Fibroblast of the aortic adventitia (primary cell): ENCODE measurements at places on chromosomes 11 and 22.

- no peak for DNase-seq
Observed at GRCh38 chr11:40647295-40647694, 812.2 kb downstream of the LRRC4C start.

DNA sequence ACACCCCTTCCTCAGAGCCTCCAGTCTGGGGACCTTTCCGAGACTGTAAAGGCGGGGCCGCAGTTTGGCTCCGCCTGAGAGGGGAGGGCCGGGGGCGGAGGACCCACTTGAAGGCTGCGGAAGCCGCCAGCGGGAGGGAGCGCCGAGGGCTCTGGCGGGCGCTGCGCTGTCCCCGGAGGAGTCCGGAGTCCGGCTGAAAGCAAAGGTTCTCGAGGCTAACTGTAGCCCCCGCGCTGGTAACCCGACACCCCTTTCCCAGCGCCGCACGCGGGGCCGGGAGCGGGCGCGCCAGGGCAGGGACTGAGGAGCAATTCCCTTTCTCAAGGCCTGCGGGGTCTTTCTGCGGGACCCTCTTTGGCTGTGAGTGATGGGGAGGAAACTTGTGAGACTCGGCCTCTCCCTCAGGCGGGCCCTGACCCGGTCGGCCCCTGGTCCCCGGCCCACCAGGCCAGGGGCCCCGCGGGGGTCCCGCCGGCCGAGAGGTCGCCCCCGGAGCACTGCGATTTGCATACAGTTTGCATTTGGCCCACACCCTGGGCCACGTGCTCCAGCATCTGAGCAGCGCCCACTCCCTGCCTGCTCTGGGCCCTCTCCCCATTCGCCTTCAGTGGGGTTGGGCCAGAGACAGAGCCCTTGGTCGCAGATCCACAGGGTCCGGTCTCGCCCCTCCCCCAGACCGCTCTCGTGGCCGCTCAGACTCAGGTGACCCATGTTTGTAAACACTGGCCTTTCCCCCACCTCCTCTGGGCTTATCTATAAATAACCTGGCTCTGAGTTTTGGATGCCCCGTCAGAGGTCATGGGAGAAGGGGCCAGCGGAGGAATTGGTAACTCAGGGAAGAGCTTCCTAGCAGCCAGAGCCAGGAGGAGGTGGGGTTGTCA lies 519 bp upstream of the ART5 start:
- peak; percentile 66 for DNase-seq

DNA sequence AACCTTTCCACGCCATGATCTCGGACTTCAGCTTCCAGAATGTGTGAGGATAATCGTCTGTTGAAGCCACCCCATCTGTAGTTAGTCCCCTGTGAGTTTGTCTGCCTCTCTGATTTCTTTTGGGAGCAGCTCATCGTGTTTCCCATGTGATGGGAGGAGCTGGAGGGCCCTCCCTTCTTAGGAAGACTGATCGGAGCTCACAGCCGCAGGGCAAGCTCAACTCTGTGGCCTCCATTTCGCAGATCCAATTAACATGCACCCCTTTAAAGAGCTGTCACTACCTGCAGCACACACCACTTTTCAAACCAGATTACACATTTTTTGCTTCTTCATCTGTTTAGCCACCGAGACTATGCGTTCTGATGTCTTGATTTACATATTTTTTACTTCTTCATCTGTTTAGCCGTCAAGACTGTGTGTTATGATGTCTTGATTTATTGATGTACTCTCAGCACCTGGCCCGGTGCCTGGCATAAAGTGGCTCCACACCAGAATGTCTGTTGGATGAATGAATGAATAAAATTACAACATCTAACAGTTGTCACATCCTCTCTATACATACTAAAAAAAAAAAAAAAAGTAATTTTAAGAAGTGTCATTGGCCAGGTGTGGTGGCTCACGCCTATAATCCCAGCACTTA lies 14.9 kb upstream of the PPFIA1 start:
- no peak for DNase-seq

- DNase-seq, result no peak
Observed at GRCh38 chr11:69954756-69955155, 123.4 kb upstream of the ANO1 start.

DNA sequence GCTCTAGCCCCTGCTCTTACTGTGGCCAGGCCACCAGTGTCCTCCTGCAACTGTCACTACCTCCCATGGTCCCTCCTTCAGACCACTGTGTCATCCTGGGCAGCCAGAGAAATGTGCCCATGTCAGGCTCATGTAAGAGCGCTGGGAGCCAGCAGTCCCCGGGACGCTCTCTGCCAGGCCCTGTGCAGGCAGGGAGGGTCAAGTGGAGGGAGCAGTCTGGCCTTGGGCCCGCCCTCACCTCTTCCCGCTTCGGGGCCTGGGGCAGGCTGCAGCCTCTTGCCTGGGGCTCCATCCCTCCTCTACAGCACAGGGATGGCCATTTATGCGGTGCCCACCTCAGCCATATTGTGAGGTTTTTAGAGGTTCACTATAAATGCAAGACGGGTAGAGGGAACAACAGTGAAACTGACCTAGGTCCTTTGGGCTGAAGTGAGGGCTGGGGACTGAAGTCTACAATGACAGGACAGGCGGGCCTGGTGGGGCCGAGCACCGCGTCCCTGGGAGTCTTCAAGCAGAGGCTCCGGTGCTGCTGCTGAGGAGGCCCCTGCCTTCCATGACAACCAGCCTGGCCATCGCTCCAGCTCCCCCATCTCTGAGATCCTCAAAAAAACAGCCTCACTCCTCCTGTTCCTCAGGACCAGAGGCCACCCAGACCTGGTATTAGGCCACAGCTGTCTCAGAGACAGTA lies 54.9 kb upstream of the TTLL12 start:
- DNase-seq, result no peak

DNA sequence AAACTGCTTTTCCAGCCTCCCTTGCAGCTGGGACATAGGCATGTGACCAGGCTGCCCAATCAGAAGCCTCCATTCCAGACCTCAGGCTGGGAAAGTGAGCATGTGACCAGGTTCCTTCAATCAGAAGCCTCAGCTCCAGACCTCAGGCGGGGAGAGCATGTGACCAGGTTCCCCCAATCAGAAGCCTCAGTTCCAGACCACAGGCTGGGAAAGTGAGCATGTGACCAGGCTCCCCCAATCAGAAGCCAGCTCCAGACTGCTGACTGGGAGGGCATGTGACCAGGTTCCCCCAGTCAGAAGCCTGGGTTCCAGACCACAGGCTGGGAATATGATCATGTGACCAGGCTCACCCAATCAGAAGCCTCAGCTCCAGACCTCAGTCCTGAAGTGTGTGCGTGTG lies 11.7 kb upstream of the IL2RB start:
- no peak for DNase-seq

DNA sequence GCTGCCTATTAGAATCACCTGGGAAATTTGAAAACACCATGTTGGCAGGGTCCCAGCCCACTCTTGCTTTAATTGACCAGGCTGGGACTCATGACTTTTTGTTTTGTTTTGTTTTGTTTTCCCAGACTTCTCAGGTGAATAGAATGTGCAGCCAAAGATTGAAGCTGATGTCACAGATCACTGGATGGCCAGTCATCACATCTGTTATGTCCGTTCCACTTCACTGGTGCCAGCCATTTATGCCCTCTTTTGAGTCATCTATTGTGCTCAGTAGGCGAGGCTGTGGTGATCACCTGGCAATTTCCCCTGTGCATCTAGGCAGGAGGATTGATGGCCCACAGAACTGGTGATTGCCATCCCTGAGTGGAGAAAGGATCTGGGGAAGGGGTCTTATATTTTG lies 297.3 kb downstream of the INSC start:
- DNase-seq, result no peak

GRCh38 chr11:64659417-64660144 lies 63.4 kb downstream of the NRXN2 start:
- peak; percentile 75 for DNase-seq

GRCh38 chr11:86678823-86679222 lies 6.4 kb upstream of the ME3 start:
- no peak for DNase-seq

DNA sequence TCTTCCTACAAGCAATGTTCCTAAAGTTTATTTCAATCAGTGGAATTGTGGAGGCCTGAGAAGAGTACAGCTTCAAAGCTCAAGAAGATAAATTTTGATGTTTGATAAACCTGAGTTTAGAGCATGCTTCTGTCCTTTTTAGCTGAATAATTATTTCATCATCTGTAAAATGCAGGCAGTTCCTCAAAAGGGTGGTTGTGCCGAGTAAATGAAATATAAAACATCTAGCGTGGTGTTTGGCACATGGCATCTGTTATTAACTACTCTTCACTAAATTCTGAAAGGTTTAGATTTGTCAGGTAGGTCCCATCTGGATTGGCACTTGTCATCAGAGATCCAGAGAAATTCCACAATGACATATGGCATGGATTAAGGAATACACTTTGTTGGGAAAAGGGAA lies 155.1 kb downstream of the DDX10 start:
- no peak for DNase-seq

DNA sequence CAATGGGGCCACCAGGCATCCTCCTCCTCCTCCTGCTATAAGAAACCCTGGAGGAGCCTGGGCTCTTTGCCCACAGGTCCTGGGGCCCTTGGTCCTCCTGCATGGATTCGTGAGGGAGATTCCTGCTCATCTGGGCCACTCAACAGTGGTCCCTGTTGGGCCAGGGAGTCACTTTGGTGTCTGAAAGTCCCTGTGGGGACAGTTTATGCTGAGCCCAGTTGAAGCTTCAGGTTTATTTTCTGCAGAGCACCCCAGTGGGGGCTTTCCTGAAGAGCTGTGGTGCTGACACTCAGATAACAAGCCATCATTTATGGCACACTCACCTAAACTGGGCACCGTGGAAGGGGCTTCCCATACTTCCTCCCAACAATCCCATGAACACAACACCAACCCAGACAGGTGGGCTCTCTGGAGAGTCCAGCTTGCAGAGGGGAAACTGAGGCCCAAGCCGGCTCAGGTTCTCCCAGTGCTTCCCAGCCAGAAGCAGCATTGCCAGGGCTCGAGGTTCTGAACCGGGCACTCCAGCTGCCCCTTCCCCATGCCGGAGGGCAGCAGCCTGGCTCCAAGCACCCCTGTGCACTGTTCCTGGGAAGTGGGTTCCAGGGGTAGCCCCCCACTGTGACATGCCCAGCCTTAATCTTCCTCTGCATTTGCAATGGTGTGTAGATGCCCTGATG lies 91.3 kb downstream of the MYEOV start:
- no peak for DNase-seq

DNA sequence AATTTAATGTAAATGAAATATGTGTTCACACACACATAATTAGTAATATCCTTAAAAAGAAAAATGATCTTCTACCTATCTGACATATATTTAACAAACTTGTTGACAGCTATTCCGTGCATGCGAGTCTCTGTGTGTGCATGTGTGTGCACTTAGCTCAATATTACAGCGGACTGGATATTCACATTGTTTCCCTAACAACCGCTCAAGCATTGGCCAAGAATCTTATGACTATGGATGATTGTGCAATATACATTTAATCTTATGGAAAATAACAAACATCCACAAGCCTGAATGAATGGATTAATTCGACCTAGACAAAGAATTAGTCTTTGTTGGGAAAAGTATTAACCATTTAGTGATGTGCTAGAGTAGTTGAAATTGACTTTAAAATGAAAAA lies 1078.6 kb downstream of the LRRC4C start:
- DNase-seq, result no peak

DNA sequence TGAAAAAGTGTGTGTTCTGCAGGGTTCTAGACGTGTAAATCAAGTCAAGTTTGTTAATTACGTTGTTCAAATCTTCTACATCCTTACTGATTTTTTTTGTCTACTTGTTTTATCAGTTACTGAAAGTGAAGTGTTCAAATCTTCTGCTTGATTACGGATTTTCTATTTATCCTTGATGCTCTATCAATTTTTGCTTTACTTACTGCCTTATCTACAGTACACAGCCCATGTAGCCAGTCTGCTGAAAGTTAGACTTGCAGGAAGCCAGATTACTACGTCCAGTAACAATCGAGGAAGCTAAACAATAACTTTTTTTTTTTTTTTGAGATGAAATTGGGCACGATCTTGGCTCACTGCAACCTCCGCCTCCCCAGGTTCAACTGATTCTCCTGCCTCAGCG lies 15.6 kb upstream of the C11orf24 start:
- no peak for DNase-seq

DNA sequence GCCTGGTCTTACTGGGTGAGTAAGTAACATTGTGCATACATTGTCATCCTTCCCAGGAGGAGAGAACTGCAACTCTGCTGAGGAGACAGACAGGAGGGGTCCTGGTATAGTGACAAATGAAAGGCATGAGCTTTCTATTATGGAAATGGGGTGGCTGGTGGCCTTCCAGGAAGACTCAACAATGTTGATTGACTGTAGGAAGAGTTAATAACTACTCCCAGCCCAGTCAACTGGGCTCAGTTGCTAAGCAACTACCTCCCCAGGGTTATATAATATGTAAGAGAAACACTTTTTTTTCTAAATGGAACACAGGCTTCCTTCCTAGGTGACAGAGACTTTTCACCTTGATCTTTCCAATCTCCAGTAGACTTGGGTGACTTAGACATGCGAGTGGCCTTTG lies 28.2 kb downstream of the SEZ6L start:
- DNase-seq, result no peak

- DNase-seq, result no peak
Observed at GRCh38 chr11:19162951-19163505, 38.8 kb downstream of the CSRP3 start.

- DNase-seq, result no peak
Observed at GRCh38 chr11:126748100-126748791, 252.3 kb downstream of the KIRREL3 start.

DNA sequence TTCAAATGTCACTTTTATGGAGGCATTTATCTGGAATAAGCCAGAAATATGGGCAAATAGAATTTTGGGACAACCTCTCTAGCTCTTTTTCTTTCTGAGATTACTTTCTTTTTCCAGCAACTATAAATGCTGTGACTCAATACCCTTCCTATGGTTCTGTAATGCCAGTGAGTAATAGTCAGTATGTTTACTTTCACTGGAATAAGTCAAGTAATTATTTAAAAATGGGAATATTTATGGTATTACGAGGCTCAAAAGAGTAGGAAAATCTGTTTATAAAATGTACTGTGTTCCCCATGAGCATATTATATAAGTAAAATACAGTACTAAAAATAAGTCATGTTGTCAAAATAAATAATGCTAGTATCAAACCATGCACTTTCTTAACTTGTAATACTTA lies 750.5 kb downstream of the LUZP2 start:
- DNase-seq, result no peak

DNA sequence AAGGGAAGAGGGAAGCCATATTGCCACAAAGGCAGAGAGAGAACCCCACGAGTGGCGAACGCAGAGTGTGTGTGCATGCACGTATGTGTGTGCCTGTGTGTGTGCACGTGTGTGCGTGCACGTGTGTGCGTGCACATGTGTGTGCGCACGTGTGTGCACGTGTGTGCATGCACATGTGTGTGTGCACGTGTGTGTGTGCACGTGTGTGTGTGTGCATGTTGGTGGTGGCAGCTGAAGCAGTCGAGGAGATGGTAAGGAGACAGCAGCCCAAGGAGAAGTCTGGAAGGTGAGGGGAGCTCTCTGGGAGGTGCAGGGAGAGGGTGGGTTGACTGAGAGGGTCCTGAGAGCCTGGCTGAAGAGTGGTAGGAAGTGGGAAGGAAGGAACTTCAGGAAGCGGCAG lies 94.1 kb upstream of the NECTIN1 start:
- no peak for DNase-seq

GRCh38 chr11:59186130-59186594 lies 14.2 kb downstream of the DTX4 start:
- no peak for DNase-seq

GRCh38 chr22:50271519-50271970 lies 1.4 kb upstream of the MAPK11 start:
- peak; percentile 36 for DNase-seq

- no peak for DNase-seq
Observed at GRCh38 chr11:84681456-84681855, 945.7 kb downstream of the DLG2 start.

- peak; percentile 73 for DNase-seq
Observed at GRCh38 chr11:114281388-114281956, 14.7 kb upstream of the NNMT start.
